ENCODE measurements at places on chromosomes 6 and 20.

- DNase-seq: no peak
Measured at GRCh38 chr6:1179571-1180459, 132.1 kb upstream of the FOXQ1 start.

DNA sequence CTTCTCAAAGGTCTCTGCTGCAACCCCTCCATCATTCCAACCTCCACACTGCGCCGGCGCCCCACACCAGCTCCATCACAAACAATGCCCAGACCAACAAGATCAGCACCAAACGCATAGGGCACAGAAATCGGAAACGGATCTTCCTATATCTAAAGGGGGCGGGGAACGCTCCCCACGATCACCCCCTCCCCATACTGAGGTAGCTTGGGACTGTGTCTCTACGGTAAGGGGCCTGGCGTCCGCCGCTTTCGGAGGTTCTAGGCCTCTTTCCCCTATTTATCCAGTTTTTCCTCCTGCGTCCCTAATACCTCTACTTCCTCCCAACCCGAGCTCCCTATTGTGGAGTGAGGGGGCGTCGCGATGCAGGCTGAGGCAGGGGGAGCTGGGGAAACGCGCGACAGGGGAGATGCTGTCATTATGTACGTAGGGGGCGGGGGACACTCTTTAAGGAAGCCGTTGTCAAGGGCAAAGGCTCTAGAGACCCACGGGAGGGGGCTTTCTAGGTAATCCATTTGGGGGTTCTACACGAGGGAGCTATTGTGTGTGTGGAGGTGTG lies 909 bp downstream of the DNAAF9 start:
- peak; percentile 38 for DNase-seq

DNA sequence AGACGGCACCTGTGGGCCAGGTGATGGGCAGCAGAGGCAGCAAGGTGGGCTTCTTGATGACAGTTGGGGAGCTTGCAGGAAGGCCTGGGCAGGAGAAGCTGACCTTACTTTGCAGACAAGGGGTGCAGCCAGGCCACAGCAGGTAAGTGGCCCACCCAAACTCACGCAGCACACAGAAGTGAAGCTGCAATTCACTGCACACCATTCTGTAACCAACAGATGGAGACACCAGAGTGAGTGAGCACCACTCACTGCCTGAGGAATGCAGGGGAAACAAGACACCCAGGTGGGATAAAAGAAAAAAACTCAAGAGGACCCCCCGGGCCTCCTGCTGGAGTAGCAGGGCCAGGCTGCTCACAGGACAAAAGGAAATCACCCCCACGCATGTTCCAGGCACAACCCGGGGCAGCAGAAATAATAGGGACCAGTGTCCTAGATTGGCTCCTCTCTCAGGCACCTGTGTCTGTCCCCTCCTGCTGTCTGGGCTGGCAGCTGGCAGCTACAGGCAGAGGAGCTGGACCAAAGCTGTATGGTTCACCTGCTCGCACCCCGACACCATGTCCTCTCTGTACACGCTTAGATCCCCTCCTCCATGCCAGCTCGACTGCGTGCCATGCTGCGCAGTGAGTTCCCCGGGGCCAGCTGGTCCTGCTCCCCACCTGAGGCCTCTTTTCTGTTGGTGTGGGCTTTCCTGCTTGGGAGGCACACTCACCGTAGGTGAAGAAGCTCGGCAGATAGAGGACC lies 4.9 kb downstream of the MTCH1 start:
- no peak for DNase-seq

DNA sequence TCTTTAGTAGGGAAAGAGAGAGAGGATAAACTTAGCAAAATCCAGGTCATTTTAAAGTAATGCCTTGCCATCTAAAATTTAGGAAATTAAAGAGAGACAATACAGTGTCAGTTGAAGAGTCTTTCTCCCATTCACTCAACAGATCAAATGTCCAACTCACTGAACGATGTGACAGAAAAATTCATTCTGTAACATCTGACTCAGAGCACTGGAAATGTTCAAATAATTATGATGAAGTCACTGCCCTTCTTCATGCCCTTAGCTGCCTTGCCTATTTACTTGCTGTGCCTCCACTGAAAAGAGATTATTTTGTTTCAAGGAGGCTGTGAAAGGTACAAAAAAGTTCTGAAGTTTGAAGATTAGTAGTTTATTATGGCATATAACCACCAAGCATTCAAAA lies 434.8 kb downstream of the ADGRB3 start:
- no peak for DNase-seq

- DNase-seq: no peak
Measured at GRCh38 chr20:20364593-20365479, 3.1 kb upstream of the INSM1 start.

GRCh38 chr6:106082735-106083398 lies 3.3 kb upstream of the PRDM1 start:
- DNase-seq: no peak

DNA sequence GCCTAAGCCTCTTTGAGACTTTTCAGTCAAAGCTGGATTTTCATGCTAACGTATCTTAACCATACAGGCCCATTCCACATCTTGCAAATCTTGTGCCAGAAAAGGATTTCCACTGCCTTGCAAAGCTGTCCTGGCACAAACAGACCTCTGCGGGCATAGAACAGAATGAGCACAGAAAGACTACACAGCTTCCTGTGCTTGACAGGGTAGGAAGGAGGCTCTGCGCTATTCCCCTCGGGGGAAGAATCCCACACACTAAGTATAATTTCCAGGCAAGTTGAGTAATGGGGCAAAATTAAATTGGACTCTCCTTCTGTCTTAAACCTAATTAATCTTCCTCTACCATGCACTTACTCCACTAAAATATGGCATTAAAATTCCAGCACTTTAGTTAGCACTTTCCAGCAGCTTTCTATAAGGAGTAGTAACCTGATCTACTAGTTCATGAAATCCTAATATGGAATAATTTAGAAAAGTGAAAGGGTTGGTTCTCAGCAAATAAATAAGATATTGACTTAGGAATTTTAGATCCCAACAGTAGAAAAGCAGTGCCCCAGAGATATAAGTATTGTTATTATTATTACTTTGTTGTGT lies 532.1 kb upstream of the JAG1 start:
- peak; percentile 45 for DNase-seq

GRCh38 chr20:64220420-64220819 lies 35.1 kb upstream of the PCMTD2 start:
- no peak for DNase-seq

GRCh38 chr6:37788259-37788658 lies 31.3 kb upstream of the ZFAND3 start:
- no peak for DNase-seq

DNA sequence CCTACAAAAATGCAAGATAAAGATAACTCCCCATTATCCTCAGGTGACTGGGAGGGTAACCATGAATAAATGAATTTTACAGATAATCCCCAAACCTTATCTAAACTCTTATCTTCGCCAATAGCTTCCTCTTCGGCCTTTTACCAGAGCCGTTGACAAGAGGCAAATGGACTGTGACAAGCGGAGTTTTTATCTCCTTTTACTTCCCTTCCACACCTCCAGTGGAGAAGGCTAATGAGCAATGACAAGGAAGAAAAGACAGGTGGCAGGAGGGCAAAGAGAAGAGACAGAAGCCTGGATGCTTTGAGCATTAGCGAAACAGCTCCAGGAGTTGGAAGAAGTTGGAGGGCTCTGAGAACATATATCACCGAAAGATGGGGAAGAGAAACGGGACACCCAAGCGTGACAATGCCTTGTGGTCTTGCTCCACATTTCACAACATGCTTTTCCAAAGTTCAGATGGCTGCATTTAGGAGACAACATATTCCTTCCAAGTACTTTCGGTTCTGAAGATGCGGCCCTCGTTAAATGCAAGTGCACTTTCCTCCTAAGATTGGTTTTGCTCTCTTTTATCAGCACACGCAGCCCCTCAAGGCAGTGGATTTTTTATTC lies 69.2 kb downstream of the PRDM1 start:
- DNase-seq: peak; percentile 57

DNA sequence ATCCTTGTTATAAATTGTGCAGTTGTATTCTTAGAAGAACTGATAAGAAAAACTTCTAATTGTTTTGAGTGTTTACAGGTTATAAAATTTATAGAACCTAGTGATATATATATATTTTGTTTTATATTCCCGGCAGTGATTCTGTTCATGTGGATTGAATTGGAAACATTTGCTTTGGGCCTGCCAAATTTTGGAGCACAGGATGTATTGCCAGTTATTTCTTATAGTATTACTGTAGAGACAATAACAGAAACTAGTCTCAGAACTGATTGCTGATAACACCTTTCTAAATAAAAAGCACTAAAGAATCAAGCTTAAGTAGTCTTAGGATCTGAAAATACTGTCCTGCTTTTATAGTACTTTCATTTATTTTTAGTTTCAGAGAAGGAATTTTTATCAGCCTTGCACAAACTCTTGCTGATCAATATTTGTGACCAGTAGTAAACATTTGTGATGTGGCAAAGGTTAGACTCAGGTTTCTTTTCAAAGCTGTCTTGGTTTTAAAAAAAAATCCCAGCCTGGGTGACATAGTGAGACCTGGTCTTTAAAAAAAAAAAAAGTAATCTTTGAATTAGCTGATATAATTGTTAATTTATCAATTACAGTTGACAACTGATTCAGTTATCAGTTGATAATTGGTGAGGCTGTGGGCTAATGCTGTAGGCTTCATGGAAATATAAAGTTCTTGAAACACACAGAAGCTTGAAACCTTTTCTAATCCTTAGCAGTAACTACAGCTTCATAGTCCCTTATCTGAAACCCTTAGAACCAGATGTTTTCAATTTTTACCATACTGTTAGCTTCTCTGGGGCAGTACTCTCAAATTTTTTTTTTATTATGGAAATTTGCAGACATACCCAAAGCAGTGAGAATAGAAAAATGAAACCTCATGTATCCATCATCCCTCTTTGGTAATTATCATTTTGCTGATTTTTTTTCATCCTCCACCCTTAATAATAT lies 42.4 kb downstream of the RNGTT start:
- no peak for DNase-seq

GRCh38 chr6:143872201-143872600 lies 7.9 kb downstream of the ZC2HC1B start:
- no peak for DNase-seq

GRCh38 chr6:128174724-128175123 lies 273.9 kb upstream of the THEMIS start:
- DNase-seq: no peak

DNA sequence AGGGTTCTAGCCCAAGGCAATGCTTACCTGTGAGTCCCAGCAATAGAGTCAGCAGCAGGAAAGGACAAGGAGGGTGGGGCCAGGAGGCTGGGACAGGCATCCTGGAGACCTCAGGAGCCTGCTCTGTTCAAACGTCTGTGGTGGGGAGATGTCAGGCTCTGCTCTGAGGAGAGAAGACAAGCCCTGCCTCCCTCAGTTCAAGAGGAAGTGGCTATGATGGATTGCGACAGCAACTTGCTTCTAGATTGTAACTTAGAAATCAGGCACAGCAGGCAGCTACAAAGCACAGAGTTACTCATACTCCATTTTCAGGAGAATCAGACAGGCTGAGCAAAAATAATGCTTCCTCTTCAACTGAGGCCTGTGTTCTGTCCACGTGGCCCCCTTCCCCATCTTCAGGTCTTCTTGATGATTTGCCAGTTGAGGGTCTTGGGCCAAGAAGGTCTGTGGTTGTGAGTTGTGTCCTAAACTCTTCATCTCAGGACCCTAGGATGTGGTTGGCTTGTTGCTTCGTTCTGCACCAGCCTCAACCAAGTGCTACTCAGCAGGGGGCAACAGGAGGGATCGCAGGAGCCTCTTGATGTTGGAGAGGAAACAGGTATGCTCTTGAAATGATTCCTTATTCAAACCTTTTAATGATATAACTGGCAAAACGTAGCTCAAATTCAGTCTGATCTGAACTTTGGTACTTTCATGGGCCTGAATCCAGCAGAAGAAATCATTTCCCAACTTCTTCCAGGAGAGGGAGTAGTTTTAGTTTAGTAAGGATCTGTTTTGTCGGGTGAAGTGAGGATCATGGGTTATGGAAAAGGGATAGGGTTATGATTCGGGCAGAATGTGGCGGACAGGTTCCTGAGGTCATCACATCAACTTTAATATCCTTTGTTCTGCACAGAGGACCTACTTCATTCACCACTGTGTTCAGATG lies 31.0 kb downstream of the SIRPB1 start:
- DNase-seq: no peak

- no peak for DNase-seq
Measured at GRCh38 chr20:24761220-24762065, 187.6 kb upstream of the CST7 start.

DNA sequence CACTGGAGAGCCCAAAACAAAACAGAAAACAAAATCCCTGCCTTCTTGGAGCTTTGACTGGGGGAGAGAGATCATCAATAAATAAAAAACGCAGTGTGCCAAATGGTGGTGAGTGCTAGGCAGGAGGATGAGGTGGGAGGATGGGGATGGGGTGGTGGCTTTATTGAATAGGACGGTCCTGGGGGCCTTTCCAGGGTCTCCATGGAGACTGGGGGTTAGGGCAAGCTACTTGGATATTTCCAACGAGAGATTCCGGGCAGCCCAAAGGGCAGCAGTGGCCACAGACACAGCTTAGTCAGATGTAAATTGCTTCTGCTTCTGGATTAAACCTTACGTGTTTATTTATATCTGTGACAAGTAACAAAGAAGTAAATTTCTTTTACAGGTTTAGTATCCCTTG lies 700.1 kb downstream of the QKI start:
- DNase-seq: no peak

DNA sequence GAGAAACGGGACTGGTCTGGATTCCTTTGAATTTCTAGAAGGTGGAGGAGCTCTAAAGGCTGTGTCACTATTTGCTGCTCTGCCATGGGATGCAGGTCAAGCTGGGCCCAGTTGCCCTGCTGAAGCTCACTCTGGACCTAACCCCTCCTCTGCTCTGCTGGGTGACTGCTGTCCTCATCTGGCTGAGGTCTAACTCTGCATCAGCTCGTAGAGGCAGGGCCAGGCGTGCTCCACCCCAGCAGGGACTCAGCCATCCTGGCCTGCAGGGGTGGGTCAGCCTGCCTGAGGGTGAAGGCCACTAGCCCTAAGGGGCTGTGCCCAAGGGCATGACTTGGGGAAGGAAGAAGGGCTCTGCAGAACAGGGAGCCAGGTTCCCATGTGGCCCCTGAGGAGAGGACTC lies 852 bp downstream of the CST4 start:
- no peak for DNase-seq

- DNase-seq: no peak
Measured at GRCh38 chr6:50524341-50524740, 189.0 kb upstream of the TFAP2D start.

- no peak for DNase-seq
Measured at GRCh38 chr6:45001663-45002062, 326.5 kb upstream of the RUNX2 start.

DNA sequence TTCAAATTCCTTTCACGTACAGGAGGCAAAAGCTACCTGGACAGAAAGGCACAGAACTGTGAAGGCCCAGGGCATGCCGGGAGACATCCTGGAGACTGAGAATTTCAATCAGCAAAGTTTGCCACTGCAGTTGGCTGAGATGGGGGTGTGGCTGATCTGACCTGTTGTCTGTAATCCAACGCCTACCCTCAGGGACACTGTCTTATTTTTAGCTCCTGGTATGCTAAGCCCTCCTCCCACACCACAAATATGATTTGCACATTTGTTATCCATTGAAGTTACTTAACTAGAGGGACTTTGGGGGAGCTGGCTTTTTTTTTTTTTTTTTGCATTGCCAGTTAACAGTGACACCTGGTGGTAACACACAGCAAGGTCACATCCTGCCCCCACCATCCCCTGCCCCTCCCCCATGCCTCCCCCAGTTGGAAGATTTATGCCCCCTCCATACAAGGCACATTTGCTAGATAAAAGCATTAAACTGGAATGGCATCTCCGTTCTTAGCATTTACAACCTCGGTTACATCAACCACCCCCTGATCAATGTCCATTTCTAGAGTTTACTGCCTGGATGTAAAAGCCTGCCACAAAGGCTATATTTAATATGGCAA lies 40.4 kb downstream of the TTI1 start:
- peak; percentile 74 for DNase-seq

All from SK-N-DZ (cell line).